ENCODE measurements at places on chromosomes 7 and 10.
A peak's percentile ranks its signal among the peaks of the same experiment; 100 is the strongest.

GRCh38 chr7:21030237-21030871 is 243.7 kb upstream of the SP8 start:
- no peak for DNase-seq

DNA sequence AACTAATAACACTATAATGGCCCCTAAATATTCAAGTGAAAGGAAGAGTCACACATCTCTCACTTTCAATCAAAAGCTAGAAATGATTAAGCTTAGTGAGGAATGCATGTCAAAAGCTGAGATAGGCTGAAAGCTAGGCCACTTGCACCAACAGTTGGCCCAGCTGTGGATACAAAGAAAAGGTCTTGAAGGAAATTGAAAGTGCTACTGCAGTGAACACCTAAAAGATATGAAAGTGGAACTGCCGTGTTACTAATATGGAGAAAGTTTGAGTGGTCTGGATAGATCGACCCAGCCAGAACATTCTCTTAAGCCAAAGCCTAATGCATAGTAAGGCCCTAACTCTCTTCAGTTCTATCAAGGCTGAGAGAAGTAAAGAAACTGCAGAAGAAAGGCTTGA is 12.1 kb upstream of the SNX13 start:
- DNase-seq = no peak

- no peak for DNase-seq
These were observed 32.5 kb downstream of the LAMB4 start for GRCh38 chr7:108097703-108098102.

GRCh38 chr10:104415526-104416165 is 62.0 kb downstream of the CFAP58 start:
- no peak for DNase-seq

GRCh38 chr7:207418-208129 is 15.2 kb downstream of the FAM20C start:
- no peak for DNase-seq

DNA sequence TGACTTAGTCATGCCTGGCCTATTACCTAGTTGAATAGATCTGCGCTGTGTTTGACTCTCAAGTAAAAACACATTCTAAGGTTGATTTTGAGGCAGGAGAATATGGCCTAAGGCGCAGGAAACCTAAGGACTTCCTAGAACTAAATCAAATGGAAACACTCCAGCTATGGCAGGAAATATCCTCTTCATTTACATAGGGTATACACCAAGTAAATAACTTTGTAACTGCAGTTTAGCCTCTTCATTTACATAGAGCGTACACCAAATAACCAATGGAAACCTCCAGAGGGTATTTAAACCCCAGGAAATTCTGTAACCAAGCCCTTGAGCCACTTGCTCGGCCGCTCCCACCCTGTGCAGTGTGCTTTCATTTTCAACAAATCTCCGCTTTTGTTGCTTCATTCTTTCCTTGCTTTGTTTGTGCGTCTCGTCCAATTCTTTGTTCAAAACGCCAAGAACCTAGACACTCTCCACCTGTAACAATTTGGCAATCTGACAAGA is 35.6 kb upstream of the XRCC2 start:
- no peak for DNase-seq

DNA sequence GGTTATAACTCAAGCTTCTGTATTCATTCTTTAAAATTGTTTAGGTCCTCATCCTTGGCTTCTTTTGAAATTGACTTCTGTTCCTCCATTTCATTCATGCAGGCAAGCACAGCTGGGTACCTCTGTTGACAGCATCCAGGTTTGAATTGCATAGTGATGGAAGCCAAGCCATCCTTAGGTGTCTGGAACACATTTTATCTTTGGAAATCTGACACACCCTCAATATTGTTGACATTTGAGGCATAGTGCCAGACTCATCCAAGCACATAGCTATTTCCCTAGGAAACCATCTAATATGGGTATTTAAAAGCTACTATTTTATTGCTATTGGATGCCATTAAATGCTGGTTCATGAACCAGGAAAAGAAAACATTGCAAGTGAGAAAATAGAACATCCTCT is 142.1 kb upstream of the PTPRZ1 start:
- DNase-seq = no peak

DNA sequence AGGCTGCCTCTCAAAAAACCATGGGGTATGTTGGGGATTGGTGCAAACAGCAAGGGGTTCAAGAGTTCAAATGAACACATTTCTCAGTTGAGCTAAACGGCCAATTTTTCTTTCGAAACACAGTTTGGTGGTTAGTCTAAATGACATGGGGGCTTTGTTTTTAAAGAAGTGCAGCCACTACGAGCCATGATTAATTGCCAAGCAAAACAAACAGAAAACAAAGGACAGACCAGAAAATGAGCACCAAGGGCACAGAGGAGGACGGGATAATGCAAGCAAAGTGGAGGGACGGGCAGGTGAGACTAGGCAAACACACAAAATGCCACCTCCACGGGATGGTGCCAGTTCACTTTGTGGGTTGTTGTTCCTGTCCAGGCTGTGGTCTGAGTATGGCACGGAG is 64.5 kb upstream of the PDLIM1 start:
- DNase-seq = no peak

DNA sequence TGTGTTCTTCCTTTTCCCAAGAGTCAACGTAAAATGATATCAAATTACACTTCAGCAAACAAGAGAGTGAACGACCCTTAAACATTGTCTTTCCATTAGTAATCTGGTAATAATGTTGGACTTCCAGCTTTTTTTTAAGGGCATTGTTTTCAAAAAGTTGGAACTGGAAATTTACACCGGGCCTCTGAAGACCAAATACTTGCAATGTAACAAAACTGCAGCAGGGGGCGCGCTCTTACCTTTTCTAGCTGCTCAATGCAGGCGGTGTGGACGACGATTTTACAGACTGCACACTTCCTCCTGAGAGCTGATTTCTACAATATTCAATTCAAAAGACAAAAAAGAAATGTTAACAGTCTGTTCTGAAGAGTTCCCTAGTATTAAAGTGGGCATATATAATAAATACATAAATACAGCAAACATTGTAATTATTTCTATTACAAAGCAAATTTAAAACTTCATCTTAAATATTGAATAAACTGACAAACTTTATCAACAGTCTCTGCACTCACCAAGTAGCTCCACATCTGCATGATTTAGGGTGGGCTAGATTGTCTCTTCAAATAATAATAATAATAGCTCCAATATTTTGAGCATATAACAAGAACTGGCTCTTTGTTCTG is 190.4 kb downstream of the DGKI start:
- peak; percentile 64 for DNase-seq

DNA sequence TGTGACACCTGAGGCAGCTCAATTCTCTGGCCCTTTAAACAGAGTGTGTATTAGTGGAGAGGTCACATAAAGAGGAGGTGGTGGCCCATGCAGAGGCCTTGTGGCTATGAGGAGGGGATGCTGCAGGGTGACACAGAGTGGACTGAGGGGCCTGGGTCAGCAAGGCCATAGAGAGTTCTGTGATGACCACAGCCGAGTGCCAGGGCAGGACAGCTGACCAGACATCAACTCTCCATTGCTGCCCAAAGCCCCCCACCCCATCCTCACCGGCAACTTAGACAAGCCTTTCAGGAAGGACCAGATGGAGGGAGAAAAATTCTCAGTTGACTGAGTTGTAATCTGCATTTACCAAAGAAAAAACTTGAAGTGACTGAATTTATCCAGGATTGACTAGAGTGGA is 378.1 kb downstream of the RPS24 start:
- DNase-seq = no peak

DNA sequence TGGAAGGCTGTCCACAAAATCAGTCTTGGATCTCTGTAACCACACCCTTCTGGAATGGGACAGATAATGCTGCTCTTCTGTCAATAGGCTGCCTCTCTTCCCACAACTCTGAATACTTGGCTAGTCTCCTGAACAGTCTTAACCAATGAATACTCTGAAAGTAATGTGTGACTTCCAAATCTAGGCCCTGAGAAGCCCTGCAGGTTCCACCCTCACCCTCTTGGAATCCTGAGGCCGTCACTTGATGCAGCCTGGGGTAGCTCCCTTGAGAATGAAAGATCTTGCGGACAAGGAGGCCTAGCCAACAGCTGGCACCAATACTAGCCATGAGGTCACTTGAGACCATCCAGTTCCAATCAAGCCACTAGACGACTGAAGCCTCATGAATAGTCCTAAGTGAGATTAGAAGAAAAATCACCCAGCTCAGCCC is 109.2 kb downstream of the ARHGAP12 start:
- no peak for DNase-seq

DNA sequence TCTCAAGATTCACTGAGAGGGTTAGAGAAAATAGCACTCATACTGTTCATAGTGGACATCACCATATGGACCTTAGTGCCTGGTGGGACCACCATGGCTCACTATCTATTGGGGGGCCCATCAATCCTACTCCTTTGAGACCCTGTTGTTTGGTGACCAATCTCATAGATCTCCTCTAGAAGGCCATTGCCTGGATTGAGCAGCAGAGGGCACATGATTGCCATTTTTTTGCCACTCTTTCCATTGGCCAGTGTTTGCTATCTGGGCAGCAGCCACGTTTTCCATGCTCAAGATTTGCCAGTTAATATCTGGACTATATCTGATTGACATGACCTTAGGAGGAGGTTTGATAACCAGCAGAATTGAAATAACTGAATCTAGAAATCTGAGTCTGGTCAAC is 244.5 kb downstream of the ITGB1 start:
- DNase-seq = no peak

- no peak for DNase-seq
These were observed 38.0 kb downstream of the POLR1F start for GRCh38 chr7:19670806-19671205.

- DNase-seq = no peak
These were observed 42.9 kb upstream of the TCERG1L start for GRCh38 chr10:131354380-131354779.

DNA sequence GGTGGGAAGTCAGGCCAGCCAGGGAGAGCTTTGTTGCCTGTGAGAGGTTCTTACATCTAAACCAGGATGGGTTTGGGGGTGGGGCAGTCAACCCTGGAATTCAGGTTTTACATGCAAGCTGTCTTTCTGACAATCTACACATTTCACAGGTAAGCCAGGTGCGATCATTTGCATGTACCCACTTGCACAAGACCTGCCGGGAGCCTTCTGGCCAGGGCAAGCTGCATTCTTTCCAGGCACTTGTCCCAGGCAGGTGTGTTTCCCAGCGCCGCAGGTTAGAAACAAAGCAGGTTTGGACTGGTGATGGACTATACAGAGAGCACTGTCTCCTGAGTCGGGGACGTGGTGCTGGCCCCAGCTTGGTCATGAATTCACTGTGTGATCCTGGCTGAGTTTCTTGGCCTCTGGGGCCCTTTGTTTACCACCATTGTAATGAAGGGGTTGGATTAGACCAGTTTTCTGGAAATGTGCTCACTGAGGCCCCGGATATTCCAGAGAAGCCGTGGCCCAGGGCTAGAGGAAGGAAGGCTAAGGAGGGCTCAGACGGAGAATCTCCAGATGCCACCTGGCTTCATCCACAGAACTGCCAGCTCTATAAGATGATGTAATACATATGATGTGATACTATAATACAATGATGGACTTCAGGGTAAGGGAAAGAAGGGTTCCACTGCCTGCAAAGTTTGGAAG is 205.2 kb upstream of the SVIL start:
- no peak for DNase-seq

DNA sequence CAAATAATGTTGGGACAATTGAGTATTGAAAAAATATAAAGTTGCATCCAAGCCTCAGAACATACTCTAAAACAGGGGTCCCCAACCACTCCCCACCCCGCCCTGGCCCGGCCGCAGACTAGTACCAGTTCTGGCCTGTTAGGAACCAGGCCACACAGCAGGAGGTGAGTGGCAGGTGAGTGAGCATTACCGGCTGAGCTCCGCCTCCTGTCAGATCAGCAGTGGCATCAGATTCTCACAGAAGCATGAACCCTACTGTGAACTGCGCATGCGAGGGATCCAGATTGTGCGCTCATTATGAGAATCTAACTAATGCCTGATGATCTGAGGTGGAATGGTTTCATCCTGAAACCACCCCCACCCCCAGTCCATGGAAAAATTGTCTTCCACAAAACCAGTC is 19.4 kb downstream of the HIPK2 start:
- DNase-seq = no peak

DNA sequence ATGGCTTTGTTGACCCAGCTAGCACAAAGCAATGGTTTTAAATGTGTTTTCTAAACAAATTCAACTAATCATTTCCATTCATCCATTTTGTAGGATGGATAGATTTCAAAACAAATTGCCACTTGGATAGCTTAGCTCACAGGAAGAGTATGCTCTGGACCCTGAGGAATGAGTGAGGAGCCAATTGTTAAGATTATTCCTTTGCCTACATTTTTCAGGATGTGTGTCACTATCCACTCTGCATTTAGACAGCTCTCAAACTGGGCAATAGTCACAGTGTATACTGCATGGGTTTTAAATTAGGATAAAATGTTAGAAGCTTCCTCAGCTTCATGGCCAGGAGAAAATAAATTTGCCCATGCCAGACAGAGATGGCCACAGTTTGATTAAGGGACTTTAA is 605.6 kb upstream of the TEX47 start:
- DNase-seq = no peak

DNA sequence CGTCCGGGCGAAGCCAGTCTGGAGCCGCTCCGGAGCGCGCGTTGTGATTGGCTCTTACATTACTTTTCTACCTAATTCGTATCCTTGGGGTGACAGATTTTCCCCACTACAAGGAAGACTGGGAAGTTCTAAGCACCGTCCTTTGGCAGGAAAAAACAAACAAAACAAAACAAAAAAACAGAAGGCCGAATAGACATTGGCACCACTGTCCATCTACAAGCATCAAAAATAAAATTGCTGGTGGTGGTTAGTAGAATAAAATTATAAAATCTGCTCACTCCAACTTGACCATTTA is 651 bp upstream of the SKAP2 start:
- peak; percentile 66 for DNase-seq

GRCh38 chr10:17665747-17666146 is 21.8 kb downstream of the STAM start:
- DNase-seq = no peak

DNA sequence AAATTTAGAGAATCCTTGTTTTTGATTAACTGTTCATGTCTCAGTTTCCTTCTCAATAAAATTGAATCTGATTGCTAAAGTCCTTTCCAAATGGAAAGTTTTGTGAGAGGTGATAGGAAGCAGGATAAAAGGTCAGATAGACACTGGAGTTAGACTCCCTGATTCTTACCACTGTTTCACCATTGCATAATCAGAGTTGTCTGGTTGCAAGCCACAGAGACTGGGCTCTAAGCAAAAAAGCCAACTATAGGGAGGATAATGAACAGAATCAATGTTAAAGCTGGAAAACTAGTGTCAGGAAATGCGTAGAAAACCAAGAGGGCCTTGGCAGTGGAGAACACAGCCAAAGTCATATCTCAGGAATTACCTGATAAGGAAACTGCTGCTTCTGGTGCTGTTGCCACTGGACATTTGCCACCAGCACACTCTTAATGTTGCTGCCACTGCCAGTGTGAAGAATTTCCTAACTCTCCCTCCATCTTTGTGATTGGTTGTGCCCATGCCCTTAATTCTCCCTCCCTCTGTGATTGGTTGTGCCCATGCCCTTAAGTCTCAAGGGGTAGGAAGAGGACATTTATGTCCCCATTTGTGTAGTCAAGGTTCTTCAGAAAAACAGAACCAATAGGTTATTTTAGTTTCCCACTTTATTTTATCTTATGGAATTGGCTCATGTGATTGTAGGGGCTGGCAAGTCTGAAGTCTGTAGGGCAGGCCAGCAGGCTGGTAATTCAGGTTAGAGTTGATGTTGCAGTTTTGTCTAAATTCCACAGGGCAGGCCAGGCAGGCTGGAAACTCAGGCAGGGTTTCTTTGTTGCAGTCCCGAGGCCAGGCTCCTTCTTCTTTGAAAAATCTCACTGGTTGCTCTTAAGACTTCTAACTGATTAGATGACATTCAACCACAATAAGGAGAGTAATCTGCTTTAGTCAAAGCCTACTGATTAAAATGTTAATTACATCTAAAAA is 639.0 kb downstream of the REEP3 start:
- DNase-seq = no peak
